Renal pelvis (tissue), 12 donors: ENCODE measurements at places on chromosomes 5 and 9. TPM values are rescaled to one million over a fixed set of nuclear protein-coding genes. Genes with fewer than 3 reads are reported as not detected.

The CARTPT gene
- polyA plus RNA-seq = not detected

The CLIC3 gene
- polyA plus RNA-seq = 0.29 TPM

The FOXD4L3 gene
- not detected for polyA plus RNA-seq

- DNase-seq = no peak
Measured at GRCh38 chr9:71479621-71480020, 288.7 kb downstream of the CEMIP2 start.

GRCh38 chr5:36367524-36367923 lies 65.8 kb upstream of the RANBP3L start:
- DNase-seq = no peak

DNA sequence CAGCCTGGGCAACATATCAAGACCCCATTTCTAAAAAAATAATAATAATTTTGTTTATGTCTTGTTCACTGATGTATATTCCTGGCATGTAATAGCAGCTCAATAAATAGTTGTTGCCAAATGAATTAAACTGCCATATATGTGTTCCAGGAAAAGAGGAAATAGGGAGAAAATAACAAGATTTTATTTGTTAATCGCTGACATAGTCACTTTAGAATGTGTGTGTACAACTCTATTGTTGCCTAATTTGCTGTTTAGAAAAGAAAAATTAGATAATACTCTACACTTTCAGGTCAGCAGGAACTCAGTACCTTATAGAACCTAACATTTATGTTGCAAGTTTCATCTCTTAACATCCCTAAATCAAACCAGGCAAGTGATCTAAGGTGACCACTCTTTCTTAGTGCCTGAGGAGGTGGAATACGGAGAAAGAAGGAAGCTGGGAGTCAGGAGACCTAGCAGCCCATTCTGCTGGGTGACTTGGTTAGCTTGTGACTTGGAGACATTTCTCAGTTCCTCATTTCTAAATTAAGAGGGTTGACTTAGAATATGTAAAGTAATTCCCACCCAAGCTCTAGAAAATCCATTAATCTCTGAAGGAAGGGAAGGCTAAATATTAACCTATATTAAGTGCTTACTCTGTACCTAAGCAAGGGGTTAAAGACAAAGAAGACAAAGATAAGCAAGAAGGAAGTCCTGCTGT lies 110.3 kb upstream of the IQGAP2 start:
- DNase-seq = no peak

DNA sequence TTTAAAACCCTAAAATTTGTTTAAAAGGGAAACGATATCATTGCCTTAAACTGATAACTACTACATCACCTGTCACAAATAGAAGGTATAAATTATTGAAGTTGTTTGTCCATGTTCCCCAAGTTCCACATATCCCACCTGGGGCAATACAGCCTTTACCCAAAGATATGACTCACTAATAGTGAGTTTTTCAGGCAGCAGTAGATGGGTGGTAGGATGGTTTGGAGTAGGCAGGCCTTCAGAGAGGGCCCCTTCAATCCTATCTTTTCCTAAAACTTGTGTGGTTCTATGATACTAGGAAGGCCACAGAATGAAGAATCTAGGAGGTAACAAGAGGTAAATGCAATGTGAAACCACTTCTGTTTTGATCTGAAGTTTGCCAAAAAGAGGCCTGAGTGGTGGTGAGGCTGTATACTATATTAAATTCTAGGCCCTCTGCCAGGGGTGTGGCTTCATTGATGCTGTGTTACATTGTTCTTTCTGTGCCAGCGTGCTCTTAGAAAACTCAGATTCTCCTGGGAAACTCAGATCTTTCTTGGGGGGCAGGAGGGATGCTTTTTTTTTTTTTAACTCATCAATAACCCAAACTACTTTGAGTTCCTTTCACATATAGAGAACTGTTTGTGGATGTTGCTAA lies 7.2 kb downstream of the CYSTM1 start:
- no peak for DNase-seq

- no peak for DNase-seq
Measured at GRCh38 chr5:39015743-39016586, 58.2 kb downstream of the RICTOR start.

DNA sequence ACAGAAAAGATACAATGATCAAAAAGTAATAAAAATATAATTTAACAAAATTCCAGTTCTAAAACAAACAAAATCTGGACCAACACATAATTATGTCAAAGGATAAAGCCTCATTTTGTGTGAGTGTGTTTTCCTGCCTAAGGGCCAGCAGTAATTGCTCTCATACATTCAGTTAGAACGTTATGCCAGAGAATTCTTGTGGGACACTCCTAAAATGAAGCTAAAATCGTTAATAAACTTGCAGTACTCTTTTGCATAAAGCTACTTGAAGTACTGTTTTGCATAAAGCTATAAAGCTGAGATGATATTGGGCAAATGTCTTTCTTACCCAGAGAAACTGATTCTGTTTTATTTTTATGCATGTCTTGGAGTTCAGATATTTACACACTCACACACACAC lies 1072.3 kb downstream of the MAT2B start:
- no peak for DNase-seq

- peak; percentile 61 for DNase-seq
Measured at GRCh38 chr9:114080773-114081440, 2.8 kb upstream of the AMBP start.

DNA sequence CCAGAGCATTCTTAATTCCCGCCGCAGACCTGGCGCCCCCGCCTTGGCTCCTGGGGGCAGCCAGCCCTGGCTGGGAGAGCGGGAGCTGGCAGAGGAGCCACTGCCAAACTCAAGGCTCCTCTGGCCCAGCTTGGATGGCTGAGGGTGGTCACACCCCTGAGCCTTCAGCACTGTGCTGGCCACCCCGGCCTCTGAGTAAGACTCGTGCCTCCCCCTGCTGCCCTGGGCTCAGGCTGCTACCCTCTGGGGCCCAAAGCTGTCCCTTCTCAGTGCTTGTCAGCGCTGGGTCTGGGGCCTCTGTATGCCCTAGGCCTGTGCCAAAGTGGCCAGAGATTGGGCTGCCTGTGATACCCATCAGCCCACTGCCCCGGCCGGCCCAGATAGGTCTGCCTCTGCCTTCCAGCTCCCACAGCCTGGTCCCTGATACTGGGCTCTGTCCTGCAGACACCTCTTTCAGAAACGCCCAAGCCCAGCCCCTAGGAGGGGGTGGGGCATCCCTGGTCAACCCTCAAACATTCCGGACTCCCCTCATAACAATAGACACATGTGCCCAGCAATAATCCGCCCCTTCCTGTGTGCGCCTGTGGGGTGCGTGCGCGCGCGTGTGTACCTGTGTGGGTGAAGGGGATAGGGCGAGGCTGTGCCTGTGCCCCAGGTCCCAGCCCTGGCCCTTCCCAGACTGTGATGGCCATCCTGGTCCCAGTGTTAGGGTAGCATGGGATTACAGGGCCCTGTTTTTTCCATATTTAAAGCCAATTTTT lies 4.4 kb upstream of the PRR7 start:
- no peak for DNase-seq
